Islet precursor cell (in vitro differentiated cells): ENCODE measurements at places on chromosomes 3 and 15.
A peak's percentile ranks its signal among the peaks of the same experiment; 100 is the strongest.

GRCh38 chr3:156252656-156253055 lies 132.3 kb downstream of the KCNAB1 start:
- DNase-seq: no peak

GRCh38 chr15:84783493-84784251 lies 33.5 kb upstream of the ALPK3 start:
- DNase-seq: no peak

GRCh38 chr3:39183211-39184080 lies 8.9 kb downstream of the XIRP1 start:
- peak; percentile 54 for DNase-seq

- DNase-seq: no peak
Observed at GRCh38 chr3:171846597-171846996, 3.4 kb downstream of the TMEM212 start.

DNA sequence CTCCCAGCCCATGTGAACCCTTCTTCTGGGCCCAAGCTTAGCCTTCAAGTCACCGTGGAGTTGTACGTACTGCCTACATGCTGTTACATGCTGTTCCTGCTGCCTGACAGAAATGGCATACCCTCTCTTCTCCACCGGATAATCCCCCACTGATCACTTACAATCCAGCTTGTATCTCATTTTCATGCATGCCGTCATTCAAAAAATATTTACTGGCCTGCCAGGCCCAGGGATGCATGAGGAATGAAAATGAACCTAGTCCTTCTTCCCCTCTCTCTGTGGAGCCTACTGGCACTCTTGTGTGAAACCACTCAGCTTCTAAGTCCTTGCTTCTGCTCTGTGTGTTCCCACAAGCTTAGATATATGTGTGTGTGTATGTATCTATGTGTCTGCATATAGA lies 60.6 kb downstream of the WNT5A start:
- DNase-seq: no peak

DNA sequence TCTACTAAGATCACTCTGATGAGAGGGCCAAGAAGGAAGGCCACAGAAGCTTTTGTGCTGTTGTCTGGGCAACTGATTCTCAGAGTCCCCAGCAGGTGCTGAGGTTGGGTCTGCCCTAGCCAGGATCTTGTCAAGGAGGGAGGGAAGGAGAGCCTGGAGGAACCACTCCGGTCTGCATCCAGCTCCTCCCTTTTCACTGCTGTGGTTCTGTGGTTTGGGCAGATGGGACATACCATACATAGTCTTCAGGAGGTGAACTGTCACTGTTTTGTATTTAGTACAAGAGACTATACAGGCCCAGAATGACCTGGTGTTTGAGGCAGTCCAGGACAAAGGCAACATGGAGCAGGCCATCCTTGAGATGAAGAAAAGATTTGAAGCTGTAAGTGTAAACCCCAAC lies 21.9 kb downstream of the C3orf62 start:
- peak; percentile 92 for DNase-seq

- DNase-seq: no peak
Observed at GRCh38 chr15:61839546-61839945, 220.7 kb downstream of the VPS13C start.

- no peak for DNase-seq
Observed at GRCh38 chr3:30124435-30125370, 481.7 kb upstream of the TGFBR2 start.
